ENCODE measurements at places on chromosomes 6 and 20.

DNA sequence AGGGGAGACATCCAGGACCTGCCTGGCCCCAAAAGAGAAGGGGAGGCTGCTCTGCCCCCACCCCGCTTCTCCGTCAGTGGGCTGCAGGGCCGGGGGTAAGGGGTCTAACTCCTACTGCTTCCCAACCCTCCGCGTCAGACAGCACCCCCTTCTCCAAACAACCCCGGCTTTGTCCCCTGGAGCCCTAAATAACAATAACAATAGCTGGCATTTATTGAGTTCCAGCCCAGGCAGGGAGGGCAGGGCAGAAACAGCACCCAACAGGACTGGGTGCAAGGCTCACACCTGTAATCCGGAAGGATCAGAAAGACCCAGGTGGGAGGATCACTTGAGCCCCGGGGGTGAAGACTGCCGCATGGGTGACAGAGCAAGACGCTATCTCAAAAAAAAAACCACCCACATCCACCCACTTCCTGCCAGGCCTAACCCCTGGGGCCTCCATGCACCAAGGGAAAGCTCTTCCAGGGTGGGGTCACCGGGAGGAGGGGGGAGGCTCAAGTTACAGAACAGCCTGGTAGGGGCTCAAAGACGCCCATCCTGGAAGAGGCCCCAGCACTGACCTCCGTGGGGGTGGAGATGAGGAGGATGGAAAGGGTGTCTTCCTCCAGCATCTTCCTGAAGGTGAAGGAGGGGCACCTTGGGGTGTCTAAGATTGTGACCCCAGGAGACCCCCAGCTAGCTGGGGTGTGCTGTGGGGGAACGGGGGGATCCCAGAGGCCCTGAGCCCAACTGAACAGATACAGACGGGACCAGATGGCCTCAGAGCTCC lies 1.3 kb upstream of the FNDC11 start:
- DNase-seq, result no peak

- DNase-seq, result no peak
Observed at GRCh38 chr20:19830211-19830785, 72.2 kb downstream of the RIN2 start.

DNA sequence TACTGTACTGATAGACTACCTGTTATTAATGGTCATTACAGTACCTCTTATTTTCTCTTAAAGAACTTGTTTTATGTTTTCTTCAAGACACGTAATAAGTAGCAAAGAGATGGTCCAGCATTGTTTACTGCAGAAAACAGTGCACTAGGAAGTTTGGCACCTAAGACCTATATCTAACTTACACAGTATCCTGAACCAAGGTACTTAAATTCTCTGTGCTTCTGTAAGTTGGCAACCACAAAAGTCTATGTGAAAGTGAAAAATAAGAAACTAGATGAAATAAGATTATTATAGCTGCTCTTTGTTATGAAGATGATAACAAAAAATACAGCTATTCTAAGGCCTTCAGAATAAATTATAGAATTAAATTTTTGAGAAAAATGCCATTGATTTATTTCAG lies 411.7 kb upstream of the SOX4 start:
- no peak for DNase-seq

- DNase-seq, result peak; percentile 32
Observed at GRCh38 chr6:53956068-53956711, 155.1 kb upstream of the MLIP start.

DNA sequence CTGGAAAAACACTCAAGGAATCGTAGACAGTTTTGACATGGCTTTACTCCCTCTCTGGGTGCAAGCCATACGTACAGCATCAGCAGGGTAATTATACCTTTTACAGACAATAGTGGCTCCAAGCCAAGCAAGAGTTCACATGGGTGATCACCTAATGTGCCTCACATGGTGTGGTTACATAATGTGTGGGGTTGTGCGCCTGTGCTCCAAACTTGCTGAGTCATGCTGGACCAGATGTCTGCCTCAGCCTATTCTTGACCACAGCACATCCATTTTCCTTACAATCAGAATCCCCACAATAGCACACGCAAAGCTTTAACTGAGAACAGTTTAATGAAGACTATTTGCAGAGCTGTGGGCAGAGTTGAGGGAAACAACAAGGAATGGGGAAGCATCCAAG lies 74.5 kb downstream of the ALDH8A1 start:
- no peak for DNase-seq

GRCh38 chr6:112562301-112563231 lies 215.4 kb downstream of the RFPL4B start:
- DNase-seq, result no peak

- DNase-seq, result no peak
Observed at GRCh38 chr6:52994031-52994838, 849 bp downstream of the GSTA4 start.

DNA sequence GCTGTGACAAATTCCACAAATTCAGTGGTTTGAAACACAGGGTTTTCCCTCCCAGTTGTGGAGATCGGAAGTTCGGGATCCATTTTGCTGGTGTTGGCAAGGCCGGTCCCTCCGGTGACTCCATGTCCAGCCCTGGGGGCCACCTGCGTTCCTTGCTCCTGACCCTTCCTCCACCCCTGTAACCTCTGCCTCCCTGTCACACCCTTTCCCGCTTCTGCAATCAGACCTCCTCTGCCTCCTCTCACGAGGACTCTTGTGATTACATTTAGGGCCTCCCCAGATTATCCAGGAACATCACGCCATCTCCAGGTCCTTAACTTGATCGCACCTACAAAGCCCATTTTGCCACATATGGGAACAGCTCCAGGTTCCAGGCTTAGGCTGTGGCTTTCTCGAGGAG lies 12.5 kb downstream of the RPS6KA2 start:
- no peak for DNase-seq
